ENCODE measurements at places on chromosomes 4 and X.

- DNase-seq, result no peak
Measured at GRCh38 chr4:87807402-87807801, 8.0 kb downstream of the IBSP start.

DNA sequence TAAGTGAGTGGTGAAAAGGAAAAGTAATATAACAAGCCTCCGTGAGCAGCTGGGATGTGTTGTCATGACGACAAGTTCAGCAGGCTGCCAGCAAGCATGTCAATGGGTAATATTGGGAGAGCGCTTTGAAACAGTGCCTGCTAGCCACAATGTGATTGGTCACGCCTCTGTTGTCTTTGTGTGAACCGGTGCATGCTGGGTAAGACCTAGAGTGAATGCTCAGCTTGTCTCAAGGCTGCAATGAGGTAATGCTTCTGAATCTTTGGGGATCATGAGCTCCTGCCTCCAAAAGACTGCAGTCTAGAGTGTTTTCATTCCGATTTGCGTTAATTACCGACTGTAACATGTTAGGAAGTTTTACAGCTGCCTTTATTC is 54.9 kb downstream of the STOX2 start:
- DNase-seq, result no peak

GRCh38 chrX:103175944-103176753 is 38.8 kb upstream of the BEX4 start:
- peak; percentile 40 for DNase-seq

GRCh38 chr4:155187989-155188388 is 20.4 kb upstream of the NPY2R start:
- DNase-seq, result no peak

GRCh38 chr4:22897520-22898108 is 204.9 kb downstream of the GBA3 start:
- DNase-seq, result peak; percentile 4

DNA sequence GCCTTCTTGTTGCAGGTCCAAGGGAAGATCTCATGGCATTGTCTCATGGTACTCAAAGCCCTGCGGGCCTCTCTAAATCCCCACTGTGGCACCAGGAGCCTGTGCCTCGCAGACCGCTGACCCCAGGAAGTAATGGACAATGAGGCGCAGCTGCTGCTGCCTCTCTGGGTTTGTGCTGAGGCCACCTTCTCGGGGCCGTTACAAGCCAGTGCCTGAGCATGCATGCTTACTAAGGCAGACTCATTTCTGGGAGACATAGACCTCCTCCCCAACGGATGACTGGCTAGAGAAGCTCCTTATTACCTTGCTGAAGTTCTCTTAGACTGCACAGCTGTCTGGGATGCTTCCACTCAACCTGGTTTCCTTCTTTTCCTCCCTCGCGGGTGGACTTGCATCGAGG is 1.3 kb downstream of the BDH2 start:
- no peak for DNase-seq

GRCh38 chrX:131677655-131678628 is 134.1 kb downstream of the OR13H1 start:
- DNase-seq, result peak; percentile 23

DNA sequence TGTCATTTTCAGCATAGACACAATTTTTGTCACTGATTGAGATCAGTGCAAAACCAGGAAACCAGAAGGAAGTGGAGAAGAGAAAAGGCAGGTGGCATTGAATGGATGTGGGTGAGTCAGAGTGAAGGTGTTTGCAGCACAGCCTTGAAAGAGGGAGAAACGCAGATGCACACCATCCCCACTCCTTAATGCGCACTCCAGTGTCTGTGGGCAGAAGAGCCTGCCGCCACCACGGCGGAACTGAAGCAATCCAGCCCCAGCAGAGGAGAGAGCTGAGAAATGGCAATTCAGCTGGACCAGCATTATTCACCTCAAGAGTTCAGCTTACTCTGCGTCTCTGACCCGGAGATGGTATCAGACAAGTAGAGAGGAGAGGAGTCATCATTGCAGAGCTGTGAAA is 393.1 kb upstream of the FRG1 start:
- DNase-seq, result no peak

- DNase-seq, result no peak
Measured at GRCh38 chrX:153375571-153375970, 25.6 kb downstream of the PNMA6E start.

DNA sequence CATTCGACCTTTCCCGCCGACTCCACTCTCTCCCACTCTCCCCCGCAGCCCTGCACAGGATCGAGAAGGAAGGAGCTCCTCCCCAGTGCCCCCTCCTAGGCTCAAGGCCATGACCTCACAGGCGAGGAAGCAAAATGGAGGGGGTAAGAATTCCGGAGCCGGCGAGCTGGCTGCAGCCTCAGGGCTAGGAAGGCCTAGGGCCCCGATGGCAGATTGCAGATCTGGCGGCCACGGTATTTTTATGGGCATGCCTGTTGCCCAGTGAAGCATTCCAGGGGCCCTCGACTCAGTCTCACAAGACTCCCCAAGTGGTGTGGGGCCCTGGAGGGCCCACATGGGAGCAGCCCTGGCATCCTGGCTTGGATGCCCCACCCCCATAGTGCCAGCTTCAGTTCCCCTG is 942 bp upstream of the L1CAM start:
- no peak for DNase-seq

GRCh38 chr4:5780831-5781480 is 70.0 kb downstream of the EVC start:
- DNase-seq, result no peak

- DNase-seq, result no peak
Measured at GRCh38 chr4:173357939-173358338, 12.8 kb upstream of the SAP30 start.

GRCh38 chrX:9676738-9677097 is 88.9 kb downstream of the GPR143 start:
- no peak for DNase-seq

GRCh38 chr4:159606835-159607234 is 504.0 kb downstream of the RAPGEF2 start:
- DNase-seq, result no peak

GRCh38 chrX:100368167-100368566 is 41.9 kb downstream of the PCDH19 start:
- no peak for DNase-seq

- no peak for DNase-seq
Measured at GRCh38 chrX:71017396-71017939, 50.7 kb downstream of the SNX12 start.

DNA sequence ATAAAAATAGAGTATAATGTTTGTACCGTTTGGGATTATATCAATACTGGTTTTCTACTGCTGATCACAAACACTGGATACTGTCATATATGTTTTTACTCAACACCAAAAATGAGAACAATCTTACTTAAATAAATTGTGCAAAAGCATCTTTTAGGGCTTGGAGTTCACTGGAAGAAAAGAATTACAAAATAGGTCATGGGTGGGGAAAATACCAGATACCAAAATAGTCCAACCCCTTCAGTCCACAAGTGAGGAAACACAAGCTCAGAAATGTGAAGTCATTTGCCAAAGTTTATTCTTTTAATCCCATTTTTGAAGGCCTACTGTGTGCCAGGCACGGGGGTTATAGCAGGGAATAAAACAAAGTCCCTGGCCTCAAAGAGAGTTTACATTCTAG is 64.4 kb downstream of the ADGRG2 start:
- DNase-seq, result no peak

GRCh38 chr4:156875704-156876103 is 95.9 kb downstream of the PDGFC start:
- no peak for DNase-seq

DNA sequence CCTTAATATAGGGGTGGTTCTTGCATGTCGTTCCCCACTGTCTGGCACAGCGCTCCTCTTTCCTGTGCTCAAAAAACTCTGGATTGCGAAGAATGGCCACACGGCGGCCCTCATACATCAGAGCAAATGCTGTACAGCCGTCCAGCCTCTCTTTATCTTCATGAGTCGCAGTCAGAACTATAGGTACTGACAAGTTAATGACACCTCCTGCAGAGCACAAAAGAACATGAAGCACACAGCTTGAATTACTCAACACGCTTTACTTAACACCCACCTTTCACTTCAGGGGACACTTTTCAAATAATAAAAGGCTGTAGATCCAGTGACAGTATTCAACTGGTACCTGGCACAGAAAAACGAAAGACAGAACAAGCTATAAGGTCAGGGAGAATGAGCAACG is 65.3 kb downstream of the PAPSS1 start:
- no peak for DNase-seq

- DNase-seq, result no peak
Measured at GRCh38 chr4:139005774-139006173, 9.8 kb upstream of the NOCT start.

DNA sequence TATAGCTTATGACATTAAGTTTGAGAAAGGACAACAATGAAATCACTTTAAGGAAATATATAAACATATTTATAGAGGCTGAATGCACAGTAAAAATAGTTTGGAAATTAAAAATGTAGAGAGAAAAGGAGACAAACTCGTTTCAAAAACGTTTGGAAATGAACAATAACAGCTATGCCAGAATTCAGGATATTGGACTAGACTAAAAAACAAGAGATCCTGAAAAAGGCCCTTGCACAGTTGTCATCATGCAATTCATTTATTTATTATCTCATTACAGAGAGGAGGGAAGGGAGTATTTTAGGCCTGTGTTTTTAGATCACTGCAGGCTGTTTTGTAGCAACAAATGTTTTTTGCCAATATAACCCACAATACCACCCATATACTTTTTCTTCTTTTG is 527.2 kb downstream of the ADGRL3 start:
- no peak for DNase-seq

GRCh38 chr4:16259889-16260246 is 33.6 kb upstream of the TAPT1 start:
- DNase-seq, result no peak

DNA sequence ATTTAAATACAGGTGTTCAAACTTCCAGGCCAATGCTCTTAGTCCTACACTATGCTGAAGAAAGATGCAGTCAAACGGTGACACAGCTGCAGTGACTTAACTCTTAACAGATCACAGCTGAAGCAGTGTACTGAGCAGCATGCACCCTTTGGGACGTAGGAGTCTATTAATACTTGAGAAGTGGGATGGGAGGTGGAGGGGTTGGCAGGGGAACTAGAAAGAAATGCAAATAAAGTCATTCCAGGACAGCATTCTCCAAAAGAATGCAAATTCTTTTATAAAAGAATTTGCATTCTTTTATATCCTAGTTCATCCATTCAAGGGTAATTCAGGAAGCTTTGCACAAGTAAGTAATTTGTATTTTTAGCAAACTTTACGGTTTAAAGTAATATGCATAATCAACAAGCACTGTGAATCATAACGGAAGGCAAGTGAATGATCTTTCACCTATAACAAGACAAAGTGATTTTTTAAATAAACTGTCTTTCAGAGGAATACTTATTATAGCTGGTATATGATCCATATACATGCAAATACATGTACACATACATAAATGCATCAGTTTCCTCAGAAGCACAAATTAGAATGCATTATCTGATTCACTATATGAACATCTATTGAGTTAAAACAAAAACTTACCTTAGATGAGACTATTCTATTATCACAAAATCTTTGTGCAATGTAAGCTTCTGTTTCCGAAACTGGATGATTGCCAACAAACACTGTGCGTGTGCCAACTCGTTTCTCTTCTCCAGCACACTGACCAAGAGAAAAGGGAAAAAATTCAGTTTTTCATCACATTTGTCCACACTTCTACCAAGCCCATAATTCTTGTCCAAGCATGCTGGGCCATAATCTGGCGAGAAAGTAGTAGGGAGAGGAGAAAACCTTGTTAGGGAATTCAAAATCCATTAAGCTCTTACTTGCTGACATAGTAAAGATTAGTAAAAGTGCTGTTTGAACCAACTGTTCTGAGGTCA is 106.5 kb downstream of the ATP11C start:
- DNase-seq, result no peak

DNA sequence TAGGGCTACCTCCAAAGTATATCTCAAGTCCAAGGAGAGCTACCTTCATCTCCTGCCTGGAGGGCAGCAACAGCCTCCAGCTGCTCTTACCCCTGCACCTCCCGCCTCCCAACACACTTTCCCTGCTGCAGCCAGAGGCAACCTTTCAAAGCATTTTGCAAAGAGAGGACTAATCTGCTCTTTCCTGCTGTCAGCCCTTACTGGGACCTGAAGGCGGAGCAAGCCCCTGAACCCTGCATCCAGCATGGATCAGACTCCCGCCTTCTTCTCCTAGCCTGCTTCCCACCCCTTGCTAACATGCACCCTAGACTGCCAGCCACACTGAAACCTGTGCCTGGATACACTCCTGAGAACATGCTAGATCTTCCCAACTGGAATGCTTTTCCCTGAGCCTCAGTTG is 37.7 kb upstream of the VMA21 start:
- no peak for DNase-seq

- DNase-seq, result no peak
Measured at GRCh38 chrX:33001107-33001506, 210.2 kb downstream of the DMD start.

- no peak for DNase-seq
Measured at GRCh38 chr4:2071912-2072867, 13.1 kb downstream of the NAT8L start.

GRCh38 chrX:1011691-1012283 is 200.7 kb downstream of the CRLF2 start:
- no peak for DNase-seq

- no peak for DNase-seq
Measured at GRCh38 chr4:79255793-79256192, 70.1 kb downstream of the NAA11 start.

DNA sequence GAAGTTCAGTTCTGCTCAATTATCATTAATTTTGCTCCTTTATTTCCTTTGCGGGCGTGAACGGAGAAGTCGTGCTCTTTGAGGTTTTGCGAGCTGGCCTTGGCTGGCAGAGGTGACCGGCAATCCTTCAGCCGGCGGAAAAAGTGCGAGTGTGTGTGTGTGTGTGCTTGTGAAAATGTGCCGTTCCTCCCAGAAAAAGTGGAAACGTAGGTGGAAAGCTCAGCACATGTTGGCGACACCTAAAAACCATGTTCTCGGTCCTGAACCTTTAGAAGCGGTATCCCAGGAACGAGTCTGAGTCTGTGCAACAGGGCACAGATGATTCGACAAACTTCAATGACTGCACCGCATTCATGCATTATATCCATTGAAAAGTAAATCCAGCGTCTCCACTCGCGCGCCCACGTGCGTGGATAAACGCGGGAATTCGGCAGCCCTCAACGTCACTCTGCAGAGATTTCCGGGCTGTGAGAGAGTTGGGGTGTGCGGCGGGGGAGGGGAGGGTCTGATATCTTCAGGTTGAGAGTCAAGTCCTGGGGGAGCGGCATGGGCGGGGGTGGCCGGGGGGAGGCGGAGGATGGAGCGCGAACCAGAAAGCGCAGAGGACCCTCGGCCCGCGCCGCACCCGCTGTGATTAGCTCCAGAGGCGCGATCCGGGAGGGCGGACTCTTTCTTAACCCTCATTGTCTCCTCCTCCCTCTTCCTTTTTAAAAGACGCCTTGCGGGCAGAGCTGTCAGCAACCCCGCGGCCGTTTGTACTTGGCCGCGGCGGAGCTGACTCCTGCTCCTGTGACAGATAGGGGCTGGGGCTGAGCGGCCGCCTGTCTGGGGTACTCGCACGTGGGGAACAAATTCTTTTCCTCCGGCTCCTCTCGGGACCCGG is at the start of gene SHISA3:
Gene SHISA3, plus strand, starts transcription at position 737 of the 883 bp plus-strand sequence. CDS start 569 bp downstream, outside the sequence.
- DNase-seq, result peak; percentile 5
